DND-41 (cell line): ENCODE measurements at places on chromosomes 12 and 14.
A peak's percentile ranks its signal among the peaks of the same experiment; 100 is the strongest.

GRCh38 chr12:79655036-79655435, 35.7 kb downstream of the PAWR start:
- DNase-seq = no peak

DNA sequence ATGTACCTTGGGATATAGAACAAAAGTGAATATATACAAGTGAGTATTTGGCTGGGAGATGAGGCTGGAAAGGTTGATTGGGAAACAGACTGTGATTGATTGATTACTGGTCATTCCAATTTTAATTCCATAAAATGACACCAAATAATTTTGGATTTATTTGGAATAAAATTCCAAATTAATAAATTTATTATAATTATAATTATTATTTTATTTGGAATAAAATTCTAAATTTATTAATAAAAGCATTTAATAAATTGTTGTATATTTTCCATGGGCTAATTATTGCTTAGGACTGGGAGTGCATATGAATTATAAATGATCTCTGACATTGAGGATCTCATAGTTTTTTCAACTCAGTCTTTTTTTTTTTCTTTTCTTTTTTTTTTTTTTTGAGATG, 51.7 kb downstream of the KANSL2 start:
- DNase-seq = no peak

DNA sequence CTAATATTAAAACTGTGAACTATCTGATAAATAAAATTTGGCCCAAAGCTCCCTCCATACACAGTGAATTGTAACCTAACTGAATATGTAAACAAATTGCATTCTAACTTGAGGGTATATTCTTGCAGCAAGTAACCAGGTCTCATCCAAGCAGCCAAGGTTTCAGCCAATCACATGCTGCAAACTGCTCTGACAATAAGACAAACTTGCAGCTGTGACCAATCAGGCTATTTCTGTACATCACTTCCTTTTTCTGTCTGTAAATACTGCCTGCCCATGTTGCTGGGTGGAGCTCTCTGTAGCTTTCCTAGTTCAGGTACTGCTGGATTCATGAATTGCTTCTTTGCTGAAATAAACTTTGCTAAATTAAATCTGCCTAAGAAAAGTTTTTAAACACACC, 499.0 kb downstream of the GALC start:
- DNase-seq = no peak

GRCh38 chr14:23555533-23555881, 564 bp upstream of the THTPA start:
- no peak for DNase-seq

- DNase-seq = no peak
Observed at GRCh38 chr12:26121323-26122060, 3.3 kb downstream of the BHLHE41 start.

GRCh38 chr12:121776190-121777098, 17.0 kb downstream of the RHOF start:
- peak; percentile 86 for DNase-seq

- DNase-seq = peak; percentile 16
Observed at GRCh38 chr14:71208702-71209357, 301.6 kb downstream of the PCNX1 start.

DNA sequence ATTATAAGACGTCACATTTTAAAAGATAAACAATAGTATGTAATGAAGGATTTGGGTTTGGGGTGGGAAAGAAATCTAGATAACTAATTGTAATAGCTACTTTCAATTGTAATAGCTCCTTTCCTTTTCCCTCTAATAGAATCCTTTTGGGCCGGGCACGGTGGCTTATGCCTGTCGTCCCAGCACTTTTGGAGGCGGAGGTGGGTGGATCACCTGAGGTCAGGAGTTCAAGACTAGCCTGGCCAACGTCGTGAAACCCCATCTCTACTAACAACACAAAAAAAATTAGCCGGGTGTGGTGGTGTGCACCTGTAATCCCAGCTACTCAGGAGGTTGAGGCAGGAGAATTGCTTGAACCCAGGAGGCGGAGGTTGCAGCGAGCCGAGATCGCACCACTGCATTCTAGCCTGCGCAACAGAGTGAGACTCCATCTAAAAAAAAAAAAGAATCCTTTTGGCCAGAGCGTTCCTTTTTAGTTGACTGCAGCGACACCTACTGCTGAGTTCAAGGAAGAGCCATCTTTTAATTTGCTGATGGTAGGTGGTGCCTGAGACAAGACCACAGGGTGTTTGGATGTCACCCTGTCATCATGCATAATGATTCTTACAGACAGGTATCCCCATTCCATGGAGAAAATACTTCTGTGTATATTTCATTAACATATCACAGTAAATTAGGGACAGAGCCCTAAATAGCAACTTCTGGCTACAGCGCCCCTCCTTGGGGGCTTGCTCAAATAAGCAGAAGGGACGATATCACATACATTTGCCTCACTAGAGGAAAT, 79.5 kb downstream of the ARMH4 start:
- DNase-seq = peak; percentile 60

GRCh38 chr14:54582334-54582733, 15.4 kb downstream of the SAMD4A start:
- DNase-seq = no peak

DNA sequence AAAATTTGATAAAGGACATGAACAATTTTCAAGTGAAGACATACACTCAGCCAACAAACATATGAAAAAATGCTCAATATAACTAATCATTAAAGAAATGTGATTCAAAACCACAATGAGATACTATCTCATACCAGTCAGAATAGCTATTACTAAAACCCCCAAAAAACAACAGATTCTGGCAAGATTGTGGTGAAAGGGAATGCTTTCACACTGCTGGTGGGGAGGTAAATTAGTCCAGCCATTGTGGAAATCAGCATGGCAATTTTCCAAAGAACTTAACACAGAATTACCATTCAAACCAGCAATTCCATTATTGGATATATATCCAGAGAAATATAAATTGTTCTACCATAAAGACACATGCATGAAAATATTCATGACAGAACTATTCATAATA, 18.7 kb upstream of the TAS2R14 start:
- no peak for DNase-seq

DNA sequence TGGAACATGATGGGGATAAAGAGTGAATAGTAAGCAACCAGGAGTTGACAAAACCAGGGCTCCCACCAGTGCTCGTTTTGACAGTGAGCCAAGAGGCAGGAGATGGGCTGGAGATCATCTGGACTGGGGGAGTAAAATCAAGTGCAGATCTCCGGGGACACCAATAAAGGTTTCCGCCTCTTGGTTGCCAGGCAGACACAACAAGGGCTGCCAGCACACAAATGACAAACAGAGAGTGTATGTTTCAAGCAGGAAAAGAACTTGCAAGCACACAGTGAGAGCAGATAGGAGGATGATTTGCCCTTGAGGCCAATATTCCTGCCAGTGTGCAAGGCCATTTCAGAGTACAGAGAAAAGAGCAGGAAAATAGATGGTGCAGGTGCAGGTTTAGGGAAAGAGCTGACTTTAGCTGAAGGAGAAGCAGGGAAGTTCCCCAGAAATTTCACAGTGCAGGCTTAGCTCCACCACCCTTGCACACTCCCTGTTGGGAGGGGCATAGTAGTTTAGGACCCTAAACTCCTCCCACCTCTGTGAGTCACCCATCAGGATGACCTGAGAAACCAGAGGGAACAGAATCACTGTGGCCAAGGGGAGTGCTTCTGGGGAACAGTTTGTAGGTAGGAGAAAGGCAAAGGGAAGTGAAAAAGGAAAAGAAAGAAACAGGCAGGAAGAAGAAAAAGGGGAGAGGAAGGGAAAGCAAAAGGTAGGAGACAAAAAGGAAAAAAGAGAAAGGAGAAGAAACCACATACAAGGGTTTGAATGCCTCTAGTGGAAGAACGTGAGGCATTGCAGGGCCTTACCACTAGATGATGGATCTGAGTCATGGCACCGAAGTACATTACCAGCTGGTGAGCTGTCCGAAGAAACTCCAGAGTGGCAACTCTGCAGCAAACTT, 404.4 kb downstream of the SLC6A15 start:
- no peak for DNase-seq

GRCh38 chr12:52631264-52631663, 12.9 kb upstream of the KRT73 start:
- no peak for DNase-seq

DNA sequence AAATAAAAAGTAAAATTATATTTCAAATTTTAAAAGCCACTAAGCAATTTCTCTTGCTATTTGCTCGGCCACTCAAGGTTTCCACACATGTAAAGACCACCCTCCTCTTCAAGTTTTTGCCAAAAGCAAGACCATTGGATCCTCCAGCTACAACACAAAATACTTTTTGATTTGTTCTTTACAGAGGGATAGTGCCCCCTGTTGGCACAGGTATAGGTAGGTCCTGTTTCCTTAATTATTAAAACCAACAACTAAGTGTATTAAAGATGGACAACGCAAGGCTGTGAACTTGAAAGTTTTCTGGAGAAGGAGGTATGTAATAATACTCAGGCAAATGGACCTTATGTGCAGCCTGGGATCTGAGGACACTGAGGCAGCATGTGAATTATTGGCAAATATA, 23.8 kb downstream of the ATP6V1D start:
- DNase-seq = peak; percentile 14

DNA sequence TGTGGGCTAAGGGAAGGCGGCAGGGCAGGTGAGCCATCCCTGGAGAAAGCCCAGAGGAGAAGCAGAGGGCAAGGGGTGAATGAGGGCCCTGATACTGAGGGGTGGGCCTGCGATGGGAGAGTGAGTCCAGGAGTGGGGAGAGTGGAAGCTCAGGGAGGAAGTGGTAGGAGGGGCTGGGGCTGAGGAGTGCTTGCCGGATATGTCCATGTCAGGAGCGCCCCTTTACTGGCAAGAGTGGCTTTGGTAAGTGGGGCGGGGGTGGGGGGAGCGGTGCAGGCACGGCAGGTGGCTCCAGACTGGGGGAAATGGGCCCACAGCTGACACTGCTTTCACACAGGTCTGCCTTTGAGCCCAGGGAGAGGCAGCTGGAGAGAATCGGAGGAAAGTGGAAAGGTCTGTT, 86.4 kb upstream of the GPR68 start:
- DNase-seq = no peak

- no peak for DNase-seq
Observed at GRCh38 chr14:91964724-91965123, 17.2 kb upstream of the FBLN5 start.

GRCh38 chr14:48536318-48536717, 860.9 kb upstream of the MDGA2 start:
- no peak for DNase-seq

DNA sequence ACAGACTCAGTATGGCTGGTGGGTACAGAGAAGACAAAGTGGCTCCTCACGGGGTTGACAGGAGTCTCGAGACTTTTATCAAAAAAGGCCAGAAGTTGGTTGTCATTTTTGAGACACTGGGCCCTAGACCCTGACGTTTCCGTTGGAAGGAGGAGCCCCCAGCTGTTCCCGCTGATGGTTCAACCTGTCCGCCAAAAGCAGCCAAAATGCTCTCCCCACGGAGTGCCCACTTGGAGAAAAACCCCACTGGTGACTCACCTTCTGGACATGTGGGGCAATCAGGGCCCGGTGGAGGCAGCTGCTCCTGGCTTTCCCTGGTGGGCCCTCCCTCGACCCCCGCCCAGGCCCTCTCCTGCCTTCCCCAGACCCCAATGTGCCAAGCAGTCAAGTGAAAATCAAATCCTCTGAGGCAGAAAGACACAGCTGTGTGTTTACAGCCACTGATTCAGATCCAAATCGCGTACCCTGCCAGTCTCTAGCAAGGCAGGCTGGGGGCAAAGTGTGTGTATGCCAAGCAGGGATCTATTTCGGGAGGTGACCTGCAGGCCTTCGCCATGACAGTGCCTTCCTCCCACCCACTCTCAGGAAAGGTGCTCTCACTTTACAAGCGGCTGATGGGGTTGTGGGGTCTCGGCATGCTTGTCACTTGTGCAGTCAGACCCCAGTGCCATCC, 347.4 kb downstream of the DPF3 start:
- DNase-seq = no peak

DNA sequence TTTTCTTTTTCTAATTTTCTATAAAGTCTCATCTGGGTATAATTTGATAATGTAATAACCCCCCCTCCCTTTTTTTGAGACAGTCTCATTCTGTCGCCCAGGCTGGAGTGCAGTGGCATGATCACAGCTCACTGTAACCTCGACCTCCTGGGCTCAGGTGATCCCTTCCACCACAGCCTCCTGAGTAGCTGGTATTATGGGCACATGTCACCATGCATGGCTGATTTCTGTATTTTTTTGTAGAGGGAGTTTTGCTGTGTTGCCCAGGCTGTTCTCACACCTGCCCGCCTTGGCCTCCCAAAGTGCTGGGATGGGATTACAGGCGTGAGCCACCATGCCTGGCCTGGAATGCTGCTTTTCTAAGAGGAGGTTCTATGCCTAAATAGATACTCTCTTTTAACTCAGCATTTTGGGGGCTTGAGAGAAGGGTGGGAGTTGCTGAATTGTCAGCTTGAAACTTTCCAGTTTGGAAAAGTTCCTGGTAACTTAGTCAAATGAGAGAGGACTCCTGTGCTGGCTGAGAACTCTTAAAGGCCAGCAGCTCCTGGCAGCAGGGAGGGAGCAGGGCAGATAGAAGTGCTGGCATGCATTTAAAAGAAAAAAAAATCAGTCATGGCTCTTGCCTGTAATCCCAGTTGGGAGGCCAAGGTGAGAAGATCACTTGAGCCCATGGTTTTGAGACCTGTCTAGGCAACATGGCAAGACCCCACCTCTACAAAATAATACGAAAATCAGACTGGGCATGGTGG, 13.0 kb downstream of the NUDT4 start:
- DNase-seq = no peak

GRCh38 chr14:93857500-93858283, 69.4 kb upstream of the PRIMA1 start:
- no peak for DNase-seq

DNA sequence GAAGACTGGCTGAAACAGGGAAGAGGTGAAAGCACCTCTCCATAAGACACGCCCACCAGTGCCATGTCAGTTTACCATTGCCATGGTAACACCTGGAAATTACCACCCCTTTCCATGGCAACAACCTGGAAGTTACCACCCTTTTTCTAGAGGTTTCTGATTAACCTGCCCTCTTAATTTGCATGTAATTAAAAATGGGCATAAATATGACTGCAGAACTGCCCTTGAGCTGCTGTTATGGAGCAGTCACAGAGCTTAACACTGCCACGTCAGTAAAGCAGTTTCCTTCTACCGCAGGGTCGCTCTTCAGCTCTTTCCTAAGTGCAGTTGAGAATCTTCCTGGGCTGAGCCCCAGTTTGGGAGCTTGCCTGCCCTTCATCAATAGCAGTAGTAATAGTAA, 55.2 kb downstream of the RASSF3 start:
- DNase-seq = no peak

GRCh38 chr12:28611449-28611848, 421.2 kb downstream of the CCDC91 start:
- no peak for DNase-seq

DNA sequence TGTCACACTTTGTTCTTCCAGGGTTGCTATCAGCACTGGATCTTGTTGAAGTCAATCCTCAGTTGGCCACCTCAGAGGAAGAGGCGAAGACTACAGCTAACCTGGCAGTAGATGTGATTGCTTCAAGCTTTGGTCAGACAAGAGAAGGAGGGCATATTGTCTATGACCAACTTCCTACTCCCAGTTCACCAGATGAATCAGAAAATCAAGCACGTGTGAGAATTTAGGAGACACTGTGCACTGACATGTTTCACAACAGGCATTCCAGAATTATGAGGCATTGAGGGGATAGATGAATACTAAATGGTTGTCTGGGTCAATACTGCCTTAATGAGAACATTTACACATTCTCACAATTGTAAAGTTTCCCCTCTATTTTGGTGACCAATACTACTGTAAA, 23.7 kb downstream of the VTI1B start:
- DNase-seq = no peak

GRCh38 chr14:78448164-78449094, 278.3 kb downstream of the NRXN3 start:
- peak; percentile 59 for DNase-seq

- DNase-seq = peak; percentile 18
Observed at GRCh38 chr12:48165089-48165981, 8.0 kb upstream of the ASB8 start.
